Stimulated activated CD8-positive, alpha-beta memory T cell treated with anti-CD3 and anti-CD28 coated beads, Interleukin-15, amount 100 ng/mL, for 24 hours (primary cell): ENCODE measurements at places on chromosomes 16 and 17.

- DNase-seq, result no peak
Observed at GRCh38 chr17:21249920-21250703, 3.1 kb downstream of the NATD1 start.

DNA sequence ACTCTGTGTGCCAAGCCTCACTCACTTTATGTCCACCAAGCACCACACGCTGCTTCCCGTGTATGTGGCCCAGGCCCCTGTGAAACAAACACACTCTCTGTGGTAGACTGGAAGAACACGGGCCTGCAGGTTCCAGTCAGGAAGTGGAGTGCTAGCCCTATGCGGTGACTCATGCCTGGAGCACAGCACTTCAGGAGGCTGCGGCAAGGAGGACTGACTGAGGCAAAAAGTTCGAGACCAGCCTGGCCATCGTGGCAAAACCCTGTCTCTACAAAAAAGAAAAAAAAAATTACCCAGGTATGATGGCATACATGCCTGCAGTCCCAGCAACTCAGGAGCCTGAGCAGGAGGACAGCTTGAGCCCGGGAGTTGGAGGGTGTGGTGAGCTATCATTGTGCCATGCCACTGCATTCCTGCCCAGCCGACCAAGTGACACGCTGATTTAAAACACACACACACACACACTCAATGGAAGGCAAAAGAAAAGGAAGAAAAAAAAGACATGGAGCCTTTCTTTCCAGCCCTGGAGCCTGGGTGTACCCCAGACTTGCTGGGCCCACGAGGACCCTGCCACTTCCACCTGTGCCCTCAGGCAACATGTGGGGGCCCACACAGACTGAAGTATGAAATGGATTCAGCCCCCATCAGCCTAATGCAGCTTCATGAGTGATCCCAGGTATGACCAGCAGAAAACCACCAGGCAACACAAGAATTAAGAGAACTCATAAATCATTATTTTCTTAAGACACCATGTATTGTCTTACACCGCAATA, 126.6 kb downstream of the ANKRD11 start:
- no peak for DNase-seq

DNA sequence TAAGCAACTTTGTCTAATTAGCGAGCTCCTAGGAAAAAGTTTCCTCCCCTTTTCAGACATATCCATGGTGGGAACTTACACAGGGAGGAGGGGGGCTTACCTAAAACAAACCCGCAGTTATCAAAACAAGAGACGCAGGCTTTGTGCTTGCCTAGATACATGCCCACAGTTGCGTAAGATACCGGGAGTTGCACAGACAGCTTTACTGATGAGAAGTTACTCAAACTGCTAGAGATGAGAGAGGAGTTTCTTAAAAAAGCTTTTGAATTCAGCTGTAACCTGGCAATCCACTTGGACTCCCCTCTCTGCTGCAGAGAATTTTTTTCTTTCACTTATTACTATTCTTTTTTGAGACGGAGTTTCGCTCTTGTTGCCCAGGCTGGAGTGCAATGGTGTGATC, 6.8 kb upstream of the ZP2 start:
- no peak for DNase-seq

- no peak for DNase-seq
Observed at GRCh38 chr16:85300406-85300968, 188.2 kb upstream of the CIBAR2 start.

GRCh38 chr17:40303708-40304551, 5.0 kb upstream of the RARA start:
- DNase-seq, result no peak

GRCh38 chr17:7048968-7049367, 5.1 kb upstream of the SLC16A11 start:
- no peak for DNase-seq

DNA sequence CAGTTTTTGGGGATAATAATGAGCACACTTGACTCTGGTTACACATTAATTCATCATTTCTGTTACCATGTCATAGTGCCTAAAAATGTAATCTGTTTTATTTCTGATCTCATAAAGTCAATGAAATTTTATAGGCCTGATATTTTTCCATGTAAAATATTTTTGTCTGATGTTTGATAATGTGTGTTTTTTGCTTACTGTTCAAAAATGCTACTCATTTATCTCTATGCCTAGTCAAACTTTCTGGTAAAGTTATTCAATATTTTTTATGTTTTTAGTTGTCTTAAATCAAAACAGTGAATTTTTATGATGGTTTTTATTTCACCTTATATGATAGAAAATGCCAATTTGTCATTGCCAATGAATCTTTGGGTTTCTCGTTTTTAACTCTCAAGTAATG, 147.0 kb downstream of the AHSP start:
- DNase-seq, result no peak
